ENCODE measurements at places on chromosomes 6 and 20. TPM values are rescaled to one million over a fixed set of nuclear protein-coding genes. Genes with fewer than 3 reads are reported as not detected.

GRCh38 chr20:8131598-8132483 lies at the start of gene PLCB1:
Gene PLCB1 (plus strand): TSS chr20:8132266. CDS start chr20:8132652, 386 bp downstream.
- peak; percentile 75 for DNase-seq

- no peak for DNase-seq
These were observed 153.5 kb upstream of the DST start for GRCh38 chr6:56796196-56796532.

DNA sequence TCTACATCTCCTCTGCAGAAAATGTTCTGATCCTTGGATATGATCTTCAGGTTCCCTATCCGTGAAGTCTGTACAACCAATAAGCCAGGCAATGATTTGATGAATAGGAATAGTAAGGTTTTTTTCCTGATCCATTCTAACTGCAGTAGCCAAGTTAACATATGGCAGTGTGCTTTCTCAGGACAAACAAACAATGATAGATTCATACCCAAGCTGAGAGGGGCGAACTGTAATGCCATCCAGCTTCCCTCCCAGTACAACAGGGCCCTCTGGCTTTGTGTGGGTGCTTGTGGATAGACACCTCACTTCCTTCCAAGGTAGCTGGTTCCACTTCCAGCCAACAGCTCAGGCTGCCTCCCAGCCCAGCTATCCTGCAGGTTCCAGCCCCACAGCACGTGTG lies 359.2 kb downstream of the CDH26 start:
- DNase-seq = no peak

DNA sequence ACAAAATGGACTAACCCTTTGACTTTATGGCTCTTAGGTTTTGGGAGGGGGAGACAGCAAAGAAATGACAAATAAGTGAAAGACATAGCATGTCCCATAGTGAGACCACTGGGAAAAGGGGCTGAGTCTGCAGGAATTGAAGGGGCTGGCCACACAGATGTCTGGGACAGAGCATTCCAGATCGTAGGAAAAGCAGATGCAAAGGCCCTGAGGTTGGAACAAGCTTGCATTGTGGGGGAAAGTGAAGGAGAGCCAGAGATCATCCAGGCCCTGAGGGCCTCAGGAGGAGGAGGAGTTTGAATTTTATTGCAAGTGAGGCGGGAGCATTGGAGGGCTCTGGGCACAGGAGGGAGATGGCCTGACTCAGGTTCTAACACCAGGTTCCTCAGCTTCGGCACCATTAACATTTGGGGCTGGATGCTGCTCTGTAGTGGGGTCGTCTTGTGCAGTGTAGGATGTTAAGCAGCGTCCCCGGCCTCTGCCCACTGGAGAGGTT lies 97.5 kb downstream of the CEBPB start:
- DNase-seq = no peak

GRCh38 chr6:56691286-56691595 lies 48.6 kb upstream of the DST start:
- DNase-seq = no peak

The AHI1 gene
- polyA plus RNA-seq = 70.1 TPM

Data from right renal pelvis (tissue), 4 donors.